MCF 10A (cell line): ENCODE measurements at places on chromosomes 7 and 10. TPM values are rescaled to one million over a fixed set of nuclear protein-coding genes. Genes with fewer than 3 reads are reported as not detected.

The HMX3 gene
- not detected in 2 replicates for total RNA-seq

DNA sequence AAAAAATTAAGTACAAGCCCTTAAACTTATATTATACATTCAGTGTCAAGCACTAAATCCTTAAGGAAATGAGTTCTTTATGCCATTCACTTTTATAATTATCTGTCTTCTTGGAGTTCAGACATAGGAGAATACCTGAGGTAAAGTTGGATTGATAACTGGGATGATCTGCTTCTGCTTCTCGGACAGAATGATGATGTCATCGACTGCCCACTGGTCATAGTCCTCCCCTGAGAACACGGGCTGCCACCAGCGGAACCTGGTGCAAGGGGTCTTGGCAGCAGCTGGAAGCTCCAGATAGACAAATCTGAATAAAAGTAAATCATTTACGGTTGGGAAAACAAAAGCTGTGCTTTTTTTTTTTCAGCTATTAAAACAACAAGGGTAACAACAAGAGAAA, 148.2 kb upstream of the SLC26A5 start:
- H3K4me3 ChIP-seq: no peak overlapping the region
- no peak overlapping the region for H3K27ac ChIP-seq
- no peaks in the 10 kb centered on the region for H3K4me1 ChIP-seq

GRCh38 chr10:93903051-93903450, 9.3 kb downstream of the SLC35G1 start:
- no peaks in the 10 kb centered on the region for H3K27me3 ChIP-seq
- DNase-seq: no peak
- no peaks in the 10 kb centered on the region for H3K36me3 ChIP-seq
- H3K4me3 ChIP-seq: no peak overlapping the region
- no peak overlapping the region for H3K27ac ChIP-seq
- no peaks in the 10 kb centered on the region for H3K4me1 ChIP-seq

The TEX47 gene
- total RNA-seq: not detected in 2 replicates

The IQCE gene
- total RNA-seq: 16.7 and 23.9 TPM in 2 replicates

GRCh38 chr7:132131196-132131595, 445.1 kb downstream of the PLXNA4 start:
- no peaks in the 10 kb centered on the region for H3K27me3 ChIP-seq
- H3K4me1 ChIP-seq: no peaks in the 10 kb centered on the region
- H3K36me3 ChIP-seq: no peaks in the 10 kb centered on the region
- DNase-seq: no peak

- peaks cover 14% of the 10 kb centered on the region for H3K27me3 ChIP-seq
- no peak within 1 kb of the TSS for H3K4me3 ChIP-seq
- no peaks in the 10 kb centered on the region for H3K36me3 ChIP-seq
- no peaks in the 10 kb centered on the region for H3K4me1 ChIP-seq
- no peak within 1 kb of the TSS for H3K27ac ChIP-seq
These were observed at the start of gene APBB1IP for GRCh38 chr10:26437637-26438461. TSS of gene APBB1IP (plus strand) at chr10:26438341. CDS start at chr10:26492327, 53,986 bp downstream.

- H3K4me1 ChIP-seq: peaks cover 8% of the 10 kb centered on the region
- no peaks in the 10 kb centered on the region for H3K27me3 ChIP-seq
- no peak for DNase-seq
- H3K4me3 ChIP-seq: no peak overlapping the region
These were observed 282.3 kb downstream of the KLF6 start for GRCh38 chr10:3502673-3503072.

GRCh38 chr10:128095027-128095752, 31.0 kb downstream of the MKI67 start:
- no peak for DNase-seq

GRCh38 chr10:118458957-118459641, 117.0 kb upstream of the FAM204A start:
- peaks cover 3% of the 10 kb centered on the region for H3K27me3 ChIP-seq
- H3K36me3 ChIP-seq: no peaks in the 10 kb centered on the region
- peak overlapping the region; percentile 41 for H3K4me3 ChIP-seq
- no peak for DNase-seq
- H3K4me1 ChIP-seq: no peaks in the 10 kb centered on the region
- H3K27ac ChIP-seq: no peak overlapping the region

The SPDYE18 gene
- total RNA-seq: 0.96 TPM in 1 of 2 replicates, not detected in the other

DNA sequence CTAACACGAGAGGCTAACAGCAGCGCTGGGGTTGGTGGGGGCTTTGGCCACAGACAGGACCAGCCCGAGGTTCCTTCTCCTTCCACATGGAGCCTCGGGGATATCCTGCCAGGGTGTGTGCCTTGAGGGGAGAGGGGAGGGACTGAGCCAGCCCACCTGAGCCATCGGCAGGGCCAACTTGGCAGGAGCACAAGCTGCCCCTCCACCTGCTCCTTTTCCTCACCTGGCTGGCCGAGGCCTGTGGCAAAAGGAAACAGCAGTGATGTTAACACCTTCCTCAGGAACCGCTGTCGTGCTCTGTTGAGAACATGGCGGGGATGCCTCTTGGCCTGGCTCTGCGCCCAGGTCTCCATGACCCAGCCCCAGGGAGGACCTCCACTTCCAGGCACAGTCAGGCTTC, 255.1 kb upstream of the PPP2R2D start:
- no peak overlapping the region for H3K4me3 ChIP-seq
- H3K4me1 ChIP-seq: no peaks in the 10 kb centered on the region
- H3K27ac ChIP-seq: no peak overlapping the region
- no peaks in the 10 kb centered on the region for H3K36me3 ChIP-seq

The GPR37 gene
- total RNA-seq: 1.9 TPM in 2 replicates
